Stimulated activated naive CD8-positive, alpha-beta T cell treated with anti-CD3 and anti-CD28 coated beads, Interleukin-15, amount 100 ng/mL, for 72 hours (primary cell): ENCODE measurements at places on chromosomes 7 and 10.

- no peak for DNase-seq
Observed at GRCh38 chr10:115969591-115969990, 303.4 kb downstream of the GFRA1 start.

DNA sequence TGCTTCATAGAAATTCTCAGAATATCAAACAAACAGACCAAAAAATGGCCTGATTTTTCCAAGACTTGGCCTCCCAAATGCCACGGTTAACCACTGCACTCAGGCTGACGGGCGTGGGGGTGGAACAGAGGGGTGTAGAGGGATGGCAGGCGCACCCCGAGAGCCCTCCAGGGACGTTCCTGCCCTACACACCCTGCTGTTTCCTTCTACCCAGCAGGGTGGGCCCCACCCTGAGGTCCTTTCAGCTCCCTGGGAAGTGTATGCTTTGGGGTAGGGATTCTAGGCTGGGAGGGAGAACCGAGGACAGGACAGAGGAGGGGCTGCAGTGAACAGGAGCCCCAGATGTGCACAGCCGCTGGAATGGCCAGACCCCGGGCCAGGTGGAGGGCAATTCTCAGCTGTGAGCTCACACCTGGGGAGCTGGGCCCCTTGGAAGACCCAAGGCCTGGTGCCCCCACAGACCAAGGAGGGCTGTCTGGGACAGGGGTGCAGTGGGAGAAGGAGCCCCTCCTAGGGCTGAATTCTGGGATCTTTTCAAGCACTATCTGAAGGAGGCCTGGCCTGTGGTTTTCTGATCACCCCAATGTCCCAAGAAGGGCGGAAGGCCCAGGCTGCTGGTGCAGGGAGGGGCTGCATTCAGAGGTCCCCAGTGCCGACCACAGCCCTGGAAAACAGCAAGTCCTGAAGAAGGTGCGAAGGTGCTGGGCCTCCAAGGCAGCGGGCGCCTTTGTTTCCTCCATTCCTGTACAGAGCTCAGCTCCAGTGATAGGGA is 32.9 kb upstream of the INPP5A start:
- no peak for DNase-seq

DNA sequence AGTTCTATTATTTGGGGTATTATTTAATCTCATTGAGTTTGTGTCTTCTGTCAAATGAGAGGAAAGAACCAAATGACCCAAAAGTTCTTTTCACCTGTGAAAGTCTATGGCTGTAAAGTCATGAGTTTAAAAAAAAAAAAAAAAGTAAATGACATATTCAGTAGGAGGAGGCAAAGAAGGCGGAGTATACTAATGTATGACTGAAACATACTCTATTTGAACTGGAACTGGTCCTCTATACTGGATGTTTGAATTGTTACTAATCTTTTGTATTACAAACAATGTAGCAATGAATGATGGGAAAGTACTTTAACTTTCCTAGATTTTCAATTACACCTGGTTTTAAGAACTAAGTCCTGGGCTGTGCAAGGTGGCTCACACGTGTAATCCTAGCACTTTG is 24.9 kb upstream of the GSAP start:
- no peak for DNase-seq

- no peak for DNase-seq
Observed at GRCh38 chr7:87223666-87224065, 4.1 kb upstream of the TMEM243 start.

- DNase-seq, result peak; percentile 64
Observed at GRCh38 chr7:8436965-8437364, 3.6 kb downstream of the NXPH1 start.

- DNase-seq, result no peak
Observed at GRCh38 chr10:22649390-22649841, 65.0 kb downstream of the PIP4K2A start.

- DNase-seq, result no peak
Observed at GRCh38 chr10:110392121-110392520, 87.4 kb upstream of the SMNDC1 start.

DNA sequence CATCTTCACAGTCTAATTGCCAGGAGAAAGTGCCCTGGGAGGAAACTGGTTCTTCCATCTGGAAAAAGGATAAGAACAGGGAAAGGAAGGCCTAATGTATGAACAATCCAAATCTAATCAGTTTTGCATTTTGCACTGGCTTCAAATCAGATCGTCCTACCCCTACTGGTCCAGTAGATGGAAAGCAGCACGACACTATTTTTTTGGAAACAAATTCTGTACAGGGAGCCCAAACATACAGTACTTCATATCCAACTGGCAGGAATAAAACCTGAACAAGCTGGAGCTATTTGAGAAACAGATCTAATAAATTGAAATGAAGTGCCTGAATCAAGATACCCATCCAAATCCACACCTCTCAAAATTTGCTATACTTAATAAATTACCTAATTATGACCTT is 36.5 kb downstream of the ETV1 start:
- no peak for DNase-seq

DNA sequence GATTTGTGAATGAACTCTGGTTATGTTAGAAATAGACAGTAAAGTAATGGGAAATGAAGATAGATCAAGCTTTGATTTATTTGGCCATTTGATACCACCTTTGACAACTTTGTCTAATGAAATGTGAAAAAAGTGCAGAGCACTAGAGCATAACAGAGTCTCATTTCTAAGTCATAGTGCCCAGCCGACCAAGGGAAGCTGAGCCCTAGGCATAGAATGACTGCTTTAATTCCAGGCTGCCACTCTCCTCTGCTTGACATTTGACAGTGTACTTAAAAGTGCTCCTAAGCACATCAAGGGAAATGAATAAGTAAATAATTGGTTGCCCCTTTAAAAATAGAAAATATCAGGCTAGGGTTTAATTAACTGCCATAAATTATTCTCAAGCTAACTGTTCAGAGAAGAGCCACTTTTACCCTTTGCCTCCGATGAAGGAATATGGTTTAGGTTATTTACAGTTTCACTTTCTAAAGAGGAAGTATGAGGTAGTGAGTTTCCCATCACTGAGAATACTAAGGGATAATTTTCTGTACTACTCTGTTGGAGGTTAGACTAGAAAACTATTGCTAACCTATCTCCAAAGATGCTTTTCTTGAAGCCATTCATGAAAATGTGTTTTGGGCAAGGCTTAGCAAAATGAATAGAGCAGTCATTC is 591.6 kb downstream of the REEP3 start:
- no peak for DNase-seq

GRCh38 chr10:36640626-36641025 is 484.8 kb upstream of the ANKRD30A start:
- DNase-seq, result no peak

DNA sequence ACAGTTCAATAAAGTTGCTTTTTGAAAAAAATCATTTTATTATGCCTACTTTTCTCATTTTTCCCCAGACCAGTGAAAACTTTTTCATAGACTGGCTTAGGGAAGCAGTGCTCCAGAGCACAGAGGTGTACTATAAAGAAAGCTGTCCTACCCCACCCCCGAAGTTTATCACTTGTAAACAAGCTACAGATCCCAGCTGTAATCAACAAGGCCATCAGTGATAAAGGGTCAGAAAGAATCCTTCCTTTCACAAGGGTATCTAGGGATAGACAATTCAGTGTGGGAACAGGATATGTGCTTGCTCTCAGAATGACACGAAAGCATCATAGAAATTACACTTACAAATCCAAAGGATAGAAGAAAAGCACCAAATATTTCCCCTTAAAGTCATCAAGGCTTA is 4.5 kb downstream of the PRDX3 start:
- DNase-seq, result no peak

GRCh38 chr10:132366006-132366405 is 31.0 kb upstream of the PWWP2B start:
- no peak for DNase-seq

- DNase-seq, result no peak
Observed at GRCh38 chr7:131292141-131292905, 35.4 kb upstream of the MKLN1 start.

- DNase-seq, result no peak
Observed at GRCh38 chr7:7439564-7439963, 96.1 kb downstream of the COL28A1 start.

DNA sequence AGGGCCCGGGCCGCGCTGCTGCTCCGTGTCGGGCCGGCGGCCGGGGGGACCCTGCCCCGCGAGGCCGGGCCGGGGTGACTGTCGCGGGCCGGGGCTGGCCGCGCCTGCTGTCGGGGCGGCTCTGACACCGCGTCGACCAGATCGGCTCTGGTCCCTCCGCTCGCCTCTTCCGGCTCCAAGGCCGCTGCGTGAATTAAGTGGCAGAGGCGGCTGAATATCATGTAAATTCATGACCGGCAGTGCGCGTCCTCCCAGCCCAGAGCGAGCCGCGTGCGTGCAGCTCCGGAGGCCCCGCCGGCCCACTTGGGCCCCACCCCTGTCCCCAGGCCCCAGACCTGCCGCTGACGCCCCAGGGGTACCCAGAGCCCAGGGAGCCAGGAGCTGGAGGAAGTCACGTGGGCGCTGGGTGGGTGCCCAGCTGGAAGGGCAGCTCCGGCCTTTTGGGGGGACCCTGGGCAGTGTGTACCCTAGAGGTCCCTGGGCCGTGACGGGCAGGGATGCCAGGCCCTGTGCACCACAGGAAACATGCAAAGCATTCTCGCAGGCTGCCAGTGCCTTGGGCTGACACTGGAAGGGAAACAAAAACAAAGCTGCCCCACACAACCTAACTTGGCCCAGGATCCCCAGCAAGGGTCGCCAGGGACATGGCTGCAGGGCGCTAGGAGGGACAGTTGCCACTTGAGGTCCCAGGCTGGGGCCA is 584.0 kb upstream of the MKI67 start:
- DNase-seq, result no peak
